Fibroblast of lung (primary cell): ENCODE measurements at places on chromosomes 16 and 17.

DNA sequence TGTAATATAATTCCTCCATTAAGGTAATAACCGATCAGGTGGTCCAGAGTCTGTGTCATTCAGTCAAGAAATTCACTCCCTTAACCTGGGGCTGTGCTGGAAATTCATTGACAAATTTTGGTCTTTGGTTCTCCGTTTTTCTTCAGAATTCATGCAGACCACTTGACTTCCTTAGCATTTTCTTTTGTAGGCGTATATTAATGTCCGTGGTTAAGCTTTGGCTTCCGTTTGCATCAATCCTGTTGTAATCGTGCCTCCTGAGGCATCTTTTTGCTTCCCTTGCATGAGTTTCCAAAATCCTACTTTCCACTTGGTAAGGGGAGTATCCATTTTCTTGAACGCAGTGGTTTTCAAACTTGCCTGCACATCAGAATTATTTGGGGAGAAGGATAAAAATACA, 9.0 kb downstream of the LRRC37B start:
- no peak for DNase-seq

DNA sequence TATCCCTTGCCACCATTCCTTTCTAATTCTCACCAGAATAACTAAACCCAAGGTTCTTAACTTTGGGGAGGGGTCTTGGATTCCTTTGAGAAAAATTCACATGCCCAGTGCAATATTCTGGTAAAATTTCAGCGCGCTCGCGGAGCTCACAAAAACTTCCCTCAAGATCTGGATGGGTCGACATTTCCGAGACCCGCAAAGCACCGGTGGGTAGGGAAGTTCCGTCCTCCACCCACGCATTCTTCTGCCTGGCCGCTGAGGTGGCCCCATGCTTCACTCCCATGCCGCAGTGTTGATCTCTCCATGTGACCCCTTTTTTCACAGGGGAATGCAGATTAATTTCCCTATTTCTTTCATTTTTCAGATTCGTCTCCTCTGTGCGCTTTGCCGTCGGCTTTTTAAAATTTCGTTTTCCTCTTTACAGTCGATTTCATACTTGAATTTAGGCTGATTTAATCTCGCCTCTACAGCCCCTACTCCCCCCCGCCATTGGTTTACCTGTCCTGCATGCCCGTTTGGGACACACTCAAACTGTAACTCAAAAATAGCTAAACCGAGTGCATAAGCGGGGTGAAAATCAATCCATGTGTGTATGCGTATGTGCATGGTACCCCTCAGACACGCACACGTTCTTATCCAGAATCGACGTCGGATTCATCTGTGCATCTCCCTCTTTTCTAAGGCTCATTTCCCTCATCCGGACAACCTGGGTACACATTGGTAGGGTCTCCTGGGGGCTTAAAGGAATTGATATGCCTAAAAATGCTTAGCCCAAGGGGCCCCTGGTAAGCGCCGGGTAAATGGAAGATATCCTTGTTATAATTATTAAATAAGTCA, 1.4 kb upstream of the SP6 start:
- no peak for DNase-seq

GRCh38 chr17:19357351-19357750, 5.2 kb downstream of the B9D1 start:
- no peak for DNase-seq

GRCh38 chr16:14186795-14187221, 115.7 kb downstream of the MRTFB start:
- no peak for DNase-seq

- DNase-seq: no peak
Measured at GRCh38 chr17:78343543-78344201, 16.2 kb downstream of the SOCS3 start.

DNA sequence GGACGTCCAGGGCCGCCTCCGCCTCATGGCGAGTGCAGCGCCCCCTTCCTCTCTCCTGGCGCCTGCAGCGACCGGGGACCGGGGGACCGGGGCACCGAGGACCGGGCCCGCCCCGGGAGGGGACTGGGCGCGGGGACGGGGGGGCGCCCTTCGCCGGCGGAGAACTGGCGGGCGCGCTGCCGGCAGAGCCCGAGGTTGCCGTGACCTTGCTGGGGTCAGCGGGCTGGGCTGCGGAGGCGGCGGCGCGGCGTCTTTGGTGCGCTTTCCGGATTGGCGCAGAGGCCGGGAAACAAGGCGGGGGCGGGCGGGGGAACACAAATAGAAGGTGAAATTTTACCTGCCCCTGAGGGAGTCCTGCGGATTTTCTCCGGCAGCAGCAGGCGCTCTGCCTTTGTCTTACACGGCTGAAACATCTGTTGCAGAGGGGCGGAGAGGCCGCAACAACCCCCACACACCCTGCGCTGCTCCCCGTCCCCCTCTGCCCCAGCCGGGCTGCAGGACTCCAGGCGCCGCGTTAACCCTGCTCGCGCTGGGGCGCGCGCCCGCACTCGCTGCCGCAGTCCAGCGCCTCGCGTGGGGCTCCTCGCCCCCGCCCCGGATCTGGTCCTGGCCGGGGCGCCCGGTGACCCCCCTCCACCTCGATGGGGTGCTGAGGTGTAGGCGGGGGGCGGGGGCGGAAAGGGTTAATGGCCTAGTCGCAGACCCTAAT, 53.5 kb downstream of the SREBF1 start:
- DNase-seq: peak; percentile 40

DNA sequence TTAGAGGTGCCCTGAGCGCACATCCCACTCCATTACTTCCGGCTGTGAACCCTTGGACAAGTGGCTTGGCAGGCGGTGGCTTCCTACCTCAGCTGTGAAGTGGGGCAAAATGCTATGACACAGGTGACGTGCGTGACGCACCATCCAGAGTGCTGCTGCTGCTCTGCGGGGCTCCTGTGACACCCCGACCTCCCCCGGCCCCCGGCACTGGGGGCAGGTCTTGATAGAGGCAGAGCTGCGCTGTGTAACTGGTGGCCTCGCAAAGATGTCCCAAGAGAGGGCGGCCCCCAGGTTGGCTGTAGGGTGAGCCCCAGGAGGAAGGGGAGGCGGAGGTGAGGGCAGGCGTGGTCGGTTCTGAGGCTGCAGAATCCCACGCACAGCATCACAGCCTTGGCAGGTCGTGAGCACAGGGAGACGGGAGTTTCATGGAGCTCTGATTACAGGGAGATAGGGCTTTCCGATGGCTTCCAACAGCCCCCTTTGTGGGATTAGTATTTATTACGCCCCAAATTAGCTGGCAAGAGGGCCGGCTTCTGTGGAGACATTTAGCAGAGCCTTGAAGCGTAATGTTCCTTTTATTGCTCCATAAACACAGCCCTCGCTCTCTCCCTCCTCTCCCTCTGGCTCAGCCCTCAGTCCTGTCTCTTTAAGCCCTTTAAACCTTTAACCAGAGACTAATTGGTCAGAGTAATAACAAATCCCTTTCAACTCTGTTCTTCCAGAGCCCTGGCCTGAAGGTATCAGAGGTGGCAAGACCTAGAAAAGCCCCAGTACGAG, 328.1 kb downstream of the C16orf95 start:
- DNase-seq: no peak

DNA sequence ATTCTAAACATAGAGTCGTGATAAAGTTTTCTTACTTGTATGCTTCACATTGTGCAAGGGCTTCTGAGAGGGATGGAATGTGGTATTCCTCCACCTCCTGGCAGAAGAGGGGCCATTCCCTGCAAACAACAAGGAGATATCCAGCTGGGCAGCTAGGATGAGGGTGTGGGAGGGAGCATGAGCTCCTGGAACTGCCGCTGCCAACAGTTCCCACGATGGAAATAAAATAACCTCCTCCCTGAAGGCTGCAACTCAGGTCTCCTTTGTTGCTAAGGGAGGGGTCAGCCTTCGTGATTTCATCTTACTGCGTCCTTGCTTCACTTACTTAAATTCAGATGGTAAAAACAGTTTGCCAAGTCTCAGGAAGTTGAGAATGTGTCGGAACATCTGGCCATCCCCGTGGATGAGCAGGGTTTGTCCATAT, 15.6 kb downstream of the PLEKHG4 start:
- DNase-seq: peak; percentile 56

DNA sequence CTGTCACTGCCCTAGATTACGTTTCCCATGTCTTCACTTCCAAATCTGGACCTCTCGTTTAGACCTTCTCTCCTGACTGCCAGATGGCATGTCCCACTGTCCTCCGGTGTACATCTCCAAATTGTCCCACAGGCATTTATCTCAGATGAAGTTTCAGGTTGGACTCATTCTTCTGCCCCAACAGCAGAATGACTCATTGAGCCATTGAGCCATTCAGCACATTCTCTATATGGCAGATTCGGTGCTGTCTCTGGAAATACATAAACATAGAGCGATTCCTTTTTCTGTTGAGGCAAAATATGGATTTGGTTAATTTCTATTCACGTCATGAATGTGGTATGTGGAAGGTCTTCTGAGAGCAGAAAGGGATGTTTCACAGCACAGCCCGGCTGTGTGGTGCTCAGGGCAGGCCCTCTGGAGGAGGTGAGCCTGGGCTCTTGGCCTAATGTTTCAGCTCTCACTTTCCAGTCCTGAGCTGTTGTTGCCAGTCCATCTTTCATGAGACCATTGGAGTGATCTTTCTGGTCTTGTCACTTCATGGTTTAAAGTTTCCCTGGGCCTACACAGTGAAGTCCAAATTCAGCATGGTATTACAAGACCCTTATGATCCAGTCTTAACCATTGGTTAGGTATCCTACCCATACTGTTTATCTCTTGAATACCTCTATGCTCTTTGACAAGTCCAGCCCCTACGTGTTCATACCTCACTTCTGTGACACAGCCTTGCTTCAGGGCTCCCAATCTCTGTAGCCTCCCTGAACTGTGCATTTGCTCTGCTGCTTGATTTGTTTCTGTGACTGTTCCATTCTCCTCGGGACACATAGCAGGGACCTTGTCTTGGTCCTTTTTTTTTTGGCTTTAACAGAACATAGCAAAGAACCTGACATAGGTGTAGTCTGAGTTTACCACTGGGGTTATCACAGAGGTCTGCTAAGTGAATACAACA, 15.9 kb downstream of the HAPSTR1 start:
- DNase-seq: no peak

DNA sequence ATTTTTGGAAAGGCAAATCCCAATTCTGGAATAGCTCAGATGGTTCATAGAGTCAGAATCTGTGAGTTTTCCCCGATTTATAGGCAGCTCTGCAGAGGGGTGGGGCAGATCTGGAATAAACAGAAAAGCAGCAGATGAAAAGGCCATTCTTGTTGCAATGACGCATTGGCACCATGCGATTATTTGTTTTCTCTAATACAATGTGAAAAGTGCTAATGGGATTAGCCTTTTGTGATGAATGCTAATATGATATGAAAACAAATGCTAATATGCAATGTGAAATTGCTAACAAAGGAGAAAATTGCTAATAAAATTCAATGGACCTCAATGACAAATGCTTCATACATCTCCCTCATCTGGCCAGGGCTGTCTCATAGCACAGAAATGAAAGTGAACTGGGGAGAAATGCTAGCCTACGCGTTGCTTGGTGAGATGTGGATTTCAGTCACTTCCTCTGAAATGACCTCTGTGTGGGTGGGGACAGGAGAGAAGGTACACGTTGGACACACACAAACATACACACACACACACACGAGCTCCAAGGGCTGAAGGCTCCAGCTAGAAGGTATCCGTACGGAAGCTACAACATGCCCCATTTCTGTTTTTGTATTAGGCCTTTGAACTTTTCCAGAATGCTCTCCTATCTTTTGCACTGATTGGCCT, 394.5 kb downstream of the XYLT1 start:
- DNase-seq: no peak

- no peak for DNase-seq
Measured at GRCh38 chr17:44466339-44466738, 36.9 kb downstream of the GPATCH8 start.

GRCh38 chr17:13879961-13880466, 189.3 kb upstream of the COX10 start:
- no peak for DNase-seq

DNA sequence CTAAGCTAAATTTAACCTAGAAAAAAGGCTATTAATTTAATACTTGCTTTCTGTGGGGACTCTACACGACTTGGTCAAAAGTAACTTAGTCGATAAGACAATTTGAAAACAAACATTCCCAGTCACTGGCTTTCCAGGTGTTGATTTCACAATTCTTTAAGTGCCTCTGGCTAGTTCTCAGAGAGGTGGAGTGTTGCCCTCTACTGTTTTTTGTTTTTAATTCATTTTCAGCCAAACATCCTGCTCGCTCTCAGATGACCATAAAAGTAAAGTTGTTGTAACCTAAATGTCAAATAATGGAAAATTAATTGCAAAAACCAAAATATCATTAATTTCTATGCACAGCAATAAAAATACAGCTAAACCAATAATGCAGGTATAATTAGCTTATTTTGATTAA, 107.1 kb downstream of the MYO1D start:
- no peak for DNase-seq

- peak; percentile 90 for DNase-seq
Measured at GRCh38 chr17:7836596-7837407, 2.8 kb downstream of the KDM6B start.

DNA sequence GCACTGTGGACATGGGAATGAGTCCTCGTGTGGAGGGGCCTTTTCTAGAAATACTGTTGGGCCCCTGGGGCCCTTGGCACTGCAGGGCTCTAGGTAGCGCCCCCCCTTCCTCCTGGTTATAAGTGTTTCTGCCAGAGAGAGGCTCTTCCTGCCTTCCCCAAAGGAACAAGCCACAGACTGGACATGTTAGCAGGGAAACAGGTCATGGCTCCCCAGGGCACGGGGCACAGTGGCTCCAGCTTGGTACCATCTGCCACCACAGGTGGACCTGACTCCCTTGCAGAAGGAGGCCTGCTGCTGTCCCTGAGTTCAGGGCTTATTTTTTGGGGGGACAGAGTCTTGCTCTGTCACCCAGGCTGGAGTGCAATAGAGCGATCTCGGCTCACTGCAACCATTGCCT, 8.8 kb downstream of the PDK2 start:
- no peak for DNase-seq

GRCh38 chr16:56307534-56307873, 116.2 kb downstream of the GNAO1 start:
- DNase-seq: no peak

GRCh38 chr17:46869296-46869695, 17.9 kb downstream of the WNT9B start:
- no peak for DNase-seq

DNA sequence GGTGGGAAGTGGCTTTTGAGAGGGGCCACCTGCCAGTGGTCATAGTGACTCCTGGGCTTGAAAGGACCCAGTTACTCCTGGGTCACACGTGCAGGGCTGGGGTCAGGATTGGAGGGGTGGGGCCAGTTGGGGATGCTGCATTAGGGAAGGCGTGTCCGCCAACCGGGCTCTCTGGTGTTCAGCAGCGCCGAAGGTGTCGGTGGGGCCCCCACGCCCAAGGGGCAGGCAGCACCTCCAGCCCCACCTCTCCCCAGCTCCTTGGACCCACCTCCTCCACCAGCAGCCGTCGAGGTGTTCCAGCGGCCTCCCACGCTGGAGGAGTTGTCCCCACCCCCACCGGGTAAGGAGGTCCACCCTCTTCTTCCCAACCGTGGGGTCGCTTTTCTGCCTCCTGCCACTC, 9.5 kb downstream of the ABI3 start:
- no peak for DNase-seq

- DNase-seq: no peak
Measured at GRCh38 chr16:8614435-8615029, 7.0 kb upstream of the METTL22 start.

GRCh38 chr17:10193632-10194031, 4.8 kb downstream of the GAS7 start:
- no peak for DNase-seq

GRCh38 chr17:35448214-35448898, at the start of gene SLFN13:
Gene SLFN13, minus strand, starts transcription at chr17:35448766. Its CDS starts 3,086 bp downstream, at chr17:35445680.
- DNase-seq: peak; percentile 79

- DNase-seq: peak; percentile 77
Measured at GRCh38 chr17:65345261-65346005, 208.3 kb downstream of the RGS9 start.

- DNase-seq: peak; percentile 27
Measured at GRCh38 chr17:39026980-39027451, 59.8 kb upstream of the FBXO47 start.
